ENCODE measurements at places on chromosomes 7 and 10.

- no peak for DNase-seq
Measured at GRCh38 chr7:140053812-140054539, 8.8 kb downstream of the PARP12 start.

DNA sequence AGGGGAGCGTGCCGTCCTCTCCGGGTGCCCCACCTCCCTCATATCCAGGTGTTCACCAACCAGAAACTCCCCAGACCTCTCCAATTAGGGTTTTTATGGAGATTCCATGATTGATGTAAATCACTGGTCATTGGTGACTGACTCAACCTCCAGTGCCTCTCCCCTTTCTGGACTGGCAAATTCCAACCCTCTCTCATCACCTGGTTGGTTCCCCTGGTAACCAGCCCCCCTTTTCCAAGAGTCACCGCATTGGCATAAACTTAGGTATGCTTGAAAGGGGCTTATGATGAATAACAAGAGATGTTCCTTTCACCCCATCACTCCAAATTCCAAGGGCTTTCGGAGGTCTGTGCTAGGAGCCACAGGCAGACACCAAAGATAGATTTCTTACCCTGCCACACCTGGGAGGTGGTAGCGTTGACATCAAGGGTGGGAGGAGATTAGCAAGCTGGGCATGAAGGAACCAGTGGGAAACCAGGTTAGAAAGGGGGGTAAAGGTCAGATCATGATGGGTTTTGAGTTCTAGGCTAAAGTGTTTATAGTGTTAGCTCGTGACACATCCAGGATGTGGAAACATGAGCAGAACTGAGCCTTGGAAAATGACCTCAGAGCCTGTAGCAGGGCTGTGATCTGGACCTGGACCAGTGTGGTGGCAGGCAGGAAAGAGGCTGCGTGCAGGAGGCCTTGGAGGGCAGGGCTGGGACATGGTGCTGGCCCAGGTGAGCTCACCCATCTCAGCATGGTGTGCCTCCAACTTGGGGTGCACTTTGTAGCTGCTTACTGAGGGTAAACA, 45.1 kb downstream of the CAMK1D start:
- no peak for DNase-seq

DNA sequence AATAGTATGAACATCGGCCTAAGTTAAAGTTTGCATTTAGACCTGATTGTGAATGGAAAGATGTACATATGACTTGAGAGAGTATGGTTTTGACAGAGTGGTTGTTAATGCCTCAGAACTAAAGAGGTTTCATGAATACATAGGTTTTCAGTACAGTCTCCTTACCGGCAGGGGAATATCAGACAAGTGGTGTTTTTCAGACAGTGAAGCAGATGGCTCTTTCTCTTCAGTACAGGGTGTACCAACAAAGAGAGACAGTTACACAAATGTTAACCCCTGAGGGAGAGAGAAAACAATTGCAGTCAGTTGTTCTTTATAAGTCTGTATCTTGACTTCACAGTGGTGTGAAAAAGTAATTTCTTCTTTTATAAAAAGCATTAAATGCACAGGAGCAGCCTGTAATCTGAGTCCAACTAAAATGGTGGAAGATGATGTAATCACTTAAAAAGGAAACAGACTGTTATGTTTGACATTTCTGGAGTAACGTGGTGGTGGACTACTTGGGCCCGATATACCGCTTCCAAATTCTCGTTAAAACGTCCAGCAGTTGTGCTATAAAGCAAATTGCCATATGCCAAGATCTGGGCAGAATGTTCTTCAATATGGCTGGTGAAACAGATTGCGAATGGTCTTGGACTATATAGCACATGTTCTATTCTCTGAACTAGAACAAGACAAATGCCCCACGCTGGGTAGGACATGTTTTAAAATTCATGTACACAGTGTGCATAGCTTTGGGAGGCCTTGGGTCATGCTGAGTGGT, 69.2 kb downstream of the SDK1 start:
- DNase-seq = peak; percentile 46

DNA sequence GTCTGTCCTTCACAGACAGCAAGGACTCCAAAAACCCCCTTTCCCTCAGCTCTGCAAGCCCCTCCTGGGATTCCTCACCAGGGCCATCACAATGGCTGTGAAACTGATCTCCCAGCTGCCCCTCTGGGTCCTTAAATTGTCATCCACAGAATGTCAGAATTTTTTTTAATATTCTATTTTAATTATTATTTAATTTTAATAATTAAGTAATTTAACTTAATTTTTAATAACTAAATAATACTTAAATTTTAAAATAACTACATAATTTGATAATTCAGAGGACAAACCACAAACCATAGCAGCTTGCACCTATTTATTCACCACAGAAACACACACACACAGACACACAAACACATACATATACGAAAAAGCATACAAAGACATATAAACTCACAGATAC, 565.8 kb upstream of the COBL start:
- no peak for DNase-seq

- no peak for DNase-seq
Measured at GRCh38 chr7:101983147-101983811, 165.9 kb downstream of the CUX1 start.

DNA sequence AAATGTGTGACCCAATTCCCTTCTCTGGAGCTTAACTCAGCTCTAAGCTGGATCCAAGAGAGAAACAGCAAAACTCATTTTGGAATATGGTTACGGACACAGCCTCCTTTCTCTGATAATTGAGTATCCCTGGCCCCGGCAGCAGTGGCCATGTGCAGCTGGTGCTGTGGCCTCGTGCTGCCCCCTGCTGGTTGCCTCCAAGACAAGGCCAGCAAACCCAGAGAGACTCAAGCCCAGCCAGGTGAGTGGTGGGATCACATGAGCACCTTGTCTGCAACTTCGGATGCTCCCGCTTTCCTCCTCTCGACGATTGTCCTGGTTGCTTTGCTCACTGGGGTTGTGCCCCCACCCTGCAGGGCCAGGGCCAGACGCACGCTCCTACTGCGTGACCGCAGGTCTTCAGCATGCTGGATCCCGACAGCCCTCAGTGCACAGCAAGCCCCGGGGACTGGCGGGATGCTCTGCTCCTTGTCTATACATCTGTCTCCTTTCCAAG, 19.4 kb downstream of the SFTPD start:
- peak; percentile 21 for DNase-seq

DNA sequence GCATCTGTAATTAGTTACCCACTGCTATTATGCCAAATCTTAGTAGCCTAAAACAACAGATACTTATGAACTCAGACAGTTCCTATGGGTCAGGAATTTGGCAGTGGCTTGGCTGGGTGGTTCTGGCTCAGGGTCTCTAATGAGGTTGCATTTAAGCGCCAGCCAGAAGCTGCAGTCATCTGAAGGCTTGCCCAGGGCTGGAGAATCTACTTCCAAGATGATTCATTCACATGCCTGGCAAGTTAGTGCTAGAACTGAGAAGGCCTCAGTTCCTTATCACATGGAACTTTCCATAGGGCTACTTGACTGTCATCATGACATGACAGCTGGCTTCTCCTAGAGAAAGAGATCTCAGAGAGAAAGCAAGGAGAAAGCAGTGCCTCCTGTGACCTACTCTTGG, 121.3 kb downstream of the AVL9 start:
- no peak for DNase-seq

DNA sequence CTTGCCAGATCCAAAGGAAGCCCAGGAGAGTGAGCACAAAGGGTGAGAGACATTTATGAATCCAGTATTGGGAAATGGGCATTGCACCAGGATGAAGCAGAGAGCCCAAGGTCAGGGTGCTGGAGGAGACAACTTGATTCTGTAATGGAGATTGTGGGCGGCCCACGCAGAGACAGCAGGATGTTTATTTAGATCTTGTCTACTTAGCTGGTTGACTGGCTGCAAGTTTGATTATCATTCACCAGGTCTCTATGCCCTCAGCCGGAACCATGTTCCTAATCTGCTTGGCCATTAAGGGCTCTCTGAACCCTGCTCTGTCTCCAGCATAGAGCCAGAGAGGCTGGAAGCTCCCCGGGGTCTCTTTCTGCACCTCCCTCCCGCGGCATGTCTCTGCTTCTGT, 188.7 kb downstream of the PLXNA4 start:
- DNase-seq = no peak

GRCh38 chr10:95405655-95406054, 114.9 kb upstream of the PDLIM1 start:
- DNase-seq = no peak

- no peak for DNase-seq
Measured at GRCh38 chr10:99709480-99710229, 22.3 kb downstream of the COX15 start.

DNA sequence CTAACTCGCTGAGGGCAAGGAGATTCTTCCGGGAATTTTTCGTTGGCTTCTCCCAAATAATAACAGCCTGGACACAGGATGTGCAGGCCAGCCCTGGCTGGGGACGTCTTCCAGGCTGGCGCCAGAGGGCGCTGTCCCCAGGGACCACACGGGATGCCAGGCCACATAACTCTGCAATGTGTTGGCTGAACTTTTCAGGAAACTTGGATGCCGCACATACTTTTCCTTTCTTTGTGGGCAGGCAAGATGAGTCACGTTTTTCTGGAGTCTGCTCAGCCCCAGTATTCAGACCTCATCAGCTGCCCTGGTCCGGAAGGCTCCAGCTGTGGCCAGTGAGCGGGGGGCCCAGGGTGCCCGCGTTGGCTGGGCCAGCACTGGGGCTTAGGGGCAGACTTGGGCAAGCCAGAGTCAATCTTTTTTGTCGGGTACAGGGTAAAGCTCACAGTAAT, 122.7 kb downstream of the PRKAG2 start:
- peak; percentile 22 for DNase-seq

DNA sequence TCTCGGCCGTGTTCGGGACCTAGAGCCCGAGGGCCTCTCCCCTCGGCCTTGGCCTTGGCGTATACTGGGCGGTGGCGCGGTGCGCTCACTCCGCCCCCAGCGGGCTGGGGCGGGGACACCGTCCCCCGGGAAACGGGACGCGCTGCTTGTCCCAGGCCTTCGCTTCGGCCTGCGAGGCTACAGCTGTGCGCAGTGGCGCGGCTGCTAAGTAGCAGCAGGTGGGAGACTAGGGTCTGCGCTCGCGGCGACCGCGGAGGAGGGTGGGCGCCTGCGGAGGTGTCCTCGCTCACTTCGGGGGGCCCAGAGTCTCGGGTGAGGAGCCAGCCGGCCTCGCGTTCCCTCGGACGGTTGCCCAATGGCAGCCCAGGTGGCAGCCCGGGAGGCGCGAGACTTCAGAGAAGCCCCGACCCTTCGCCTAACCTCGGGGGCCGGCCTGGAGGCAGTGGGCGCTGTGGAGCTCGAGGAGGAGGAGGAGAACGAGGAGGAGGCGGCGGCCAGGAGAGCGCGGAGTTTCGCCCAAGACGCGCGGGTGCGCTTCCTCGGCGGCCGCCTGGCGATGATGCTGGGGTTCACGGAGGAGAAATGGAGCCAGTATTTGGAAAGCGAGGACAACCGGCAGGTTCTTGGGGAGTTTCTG, at the start of gene DNAH11:
DNAH11 (plus strand) TSS at position 149 of the 637 bp plus-strand sequence; CDS start at position 356, 207 bp downstream.
- peak; percentile 65 for DNase-seq

DNA sequence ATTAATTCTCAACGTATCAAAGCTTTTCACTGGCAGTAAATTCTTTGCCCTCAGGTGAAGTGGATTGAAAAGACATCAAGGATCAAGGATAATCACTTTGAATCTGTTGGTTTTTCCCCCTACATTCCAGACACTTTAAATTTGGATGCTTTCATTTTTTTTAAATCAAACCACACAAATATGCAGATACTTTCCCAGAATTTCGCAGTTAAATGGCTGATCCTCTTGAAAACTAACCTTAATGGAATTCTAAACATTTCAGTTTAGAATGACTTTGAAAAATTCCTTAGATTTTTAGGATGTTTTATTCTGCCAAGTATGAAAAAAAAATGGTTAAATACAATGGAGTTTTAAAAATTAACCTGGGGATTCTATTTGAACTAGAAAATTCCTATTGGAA, 325.9 kb downstream of the GFRA1 start:
- no peak for DNase-seq

DNA sequence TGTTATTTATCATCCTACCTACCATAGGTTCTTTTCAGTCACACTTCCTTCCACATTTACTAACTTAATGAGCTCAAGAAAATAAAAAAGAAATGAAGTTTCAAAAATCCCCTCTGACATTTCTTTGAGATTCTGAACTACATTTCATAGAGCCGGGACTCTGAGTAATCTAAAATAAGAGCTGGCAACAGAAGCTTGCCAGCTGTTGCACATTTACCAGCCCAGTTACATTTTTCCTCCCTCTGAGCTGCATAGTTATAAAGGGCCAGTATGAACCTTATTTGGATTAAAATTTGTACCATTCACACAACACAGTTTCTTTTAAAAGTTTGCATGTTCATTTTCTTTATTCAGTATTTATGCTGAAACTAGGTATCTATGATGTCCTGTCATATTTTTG, 119.5 kb upstream of the CAV2 start:
- DNase-seq = no peak

DNA sequence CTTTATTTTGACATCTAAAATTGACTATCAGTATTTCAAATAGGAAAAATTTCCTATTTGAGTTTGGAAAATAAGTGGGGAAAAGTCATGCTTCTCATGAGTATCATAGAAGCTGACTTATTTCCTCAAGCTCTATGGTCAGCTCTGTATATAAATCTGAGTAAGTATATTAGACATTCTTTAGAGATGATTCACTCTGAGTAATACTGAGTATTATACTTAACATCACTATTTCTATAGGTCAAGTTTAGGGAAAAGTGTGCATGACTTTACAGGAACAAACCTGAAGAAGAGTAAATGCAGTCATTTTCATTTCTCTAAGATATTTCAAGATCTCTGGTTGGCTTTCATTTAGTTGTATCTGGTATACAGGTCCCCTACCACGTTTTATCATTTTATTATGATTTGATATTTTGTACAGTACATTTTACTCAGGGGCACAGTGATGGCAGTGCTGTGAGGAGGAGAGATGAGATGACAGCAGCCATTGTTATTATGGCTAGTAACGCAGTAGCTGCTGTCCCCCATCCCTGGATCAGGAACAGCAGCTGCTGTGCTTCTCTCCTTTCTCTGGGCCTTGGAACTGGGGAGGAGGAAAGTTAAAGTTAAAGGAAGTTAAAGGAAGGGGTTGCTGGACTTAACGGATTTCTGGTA, 15.2 kb downstream of the SND1 start:
- no peak for DNase-seq

DNA sequence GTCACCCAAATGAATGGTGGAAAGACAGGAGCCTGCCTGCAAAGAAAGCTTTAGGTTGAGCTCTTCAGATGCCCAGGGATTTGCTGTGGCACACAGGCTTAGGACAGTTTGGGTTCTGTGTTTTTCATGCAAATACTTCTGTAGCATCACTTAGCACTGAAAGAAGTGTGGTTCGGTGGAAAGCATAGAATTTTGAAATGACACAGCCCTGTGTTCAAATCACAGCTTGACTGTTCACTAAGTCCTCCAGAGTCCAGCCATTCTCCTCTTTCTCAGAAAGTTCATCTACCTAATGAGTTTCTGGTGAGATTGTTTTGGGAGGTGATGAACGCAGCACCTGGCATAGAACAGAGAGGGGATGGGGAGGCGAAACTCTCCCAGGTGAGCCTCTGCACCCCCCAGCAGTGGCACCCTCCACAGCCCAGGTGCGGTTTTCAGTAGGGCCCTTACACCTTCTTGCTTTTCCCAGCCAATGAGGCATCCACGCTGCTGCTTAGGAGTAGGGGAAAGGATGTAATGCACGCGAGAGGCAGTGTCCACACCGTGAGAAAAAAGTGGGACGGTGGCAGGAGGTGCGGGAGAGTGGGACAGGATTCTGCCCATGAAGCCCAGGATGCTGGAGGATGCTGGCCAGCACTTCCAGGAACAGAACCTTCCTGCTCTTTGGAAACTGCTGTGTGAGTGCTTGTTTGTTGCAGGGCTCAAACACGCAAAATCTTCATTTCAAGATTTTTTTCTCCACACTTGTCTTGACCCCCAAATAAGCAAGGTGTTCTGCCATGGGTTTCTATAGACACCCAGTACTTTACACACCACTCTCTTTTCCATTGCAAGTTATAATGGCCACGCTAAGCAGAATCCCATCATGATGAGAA, 11.6 kb downstream of the EN2 start:
- DNase-seq = no peak

- DNase-seq = no peak
Measured at GRCh38 chr10:3465406-3465891, 292.9 kb upstream of the PITRM1 start.

Data from NCI-H1436 (cell line).